NCI-H2107 (cell line): ENCODE measurements at places on chromosomes 2 and 18.
A peak's percentile ranks its signal among the peaks of the same experiment; 100 is the strongest.

GRCh38 chr2:128196026-128196425, 105.0 kb downstream of the UGGT1 start:
- DNase-seq = no peak

GRCh38 chr2:218397820-218398436, 1.7 kb upstream of the CTDSP1 start:
- no peak for DNase-seq

GRCh38 chr2:22056621-22057132, 932.9 kb downstream of the TDRD15 start:
- DNase-seq = no peak

DNA sequence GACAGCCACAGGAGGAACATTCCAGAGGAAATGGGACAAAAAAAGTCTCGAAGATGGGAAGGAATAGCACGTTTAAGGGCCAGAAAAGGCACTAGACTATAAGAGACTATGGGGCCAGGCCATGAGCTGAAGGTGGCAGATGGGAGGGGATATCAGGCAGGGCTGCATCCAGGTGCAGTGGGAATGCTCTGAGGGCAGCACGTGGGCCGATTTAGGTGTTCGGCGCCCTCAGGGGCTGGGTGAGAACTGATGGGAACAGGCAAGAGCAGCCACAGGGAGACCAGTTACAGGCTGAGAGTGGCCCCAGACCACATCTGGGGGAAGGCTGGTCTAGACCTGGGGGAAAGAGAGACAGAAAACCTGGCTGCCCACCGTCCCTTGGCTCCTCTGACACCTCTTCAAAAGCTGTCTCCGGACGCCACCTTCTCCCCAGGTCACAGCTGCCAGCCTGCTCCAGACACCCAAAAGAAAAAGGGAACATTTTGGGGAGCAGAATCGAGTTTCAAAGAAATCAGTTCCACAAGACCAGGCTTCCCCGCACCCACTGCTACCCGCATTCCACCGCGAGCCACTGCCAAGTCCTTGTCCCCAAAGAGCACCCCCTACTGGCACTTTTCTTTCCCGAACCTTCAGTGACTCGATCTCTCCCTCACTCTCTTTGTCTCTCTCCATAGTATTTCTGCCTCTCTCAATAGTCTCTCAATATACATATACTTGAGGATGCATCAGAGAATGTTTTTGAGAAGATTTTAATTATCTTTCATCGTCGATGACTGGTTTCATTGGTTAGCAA, 190.1 kb upstream of the AGAP1 start:
- DNase-seq = no peak

DNA sequence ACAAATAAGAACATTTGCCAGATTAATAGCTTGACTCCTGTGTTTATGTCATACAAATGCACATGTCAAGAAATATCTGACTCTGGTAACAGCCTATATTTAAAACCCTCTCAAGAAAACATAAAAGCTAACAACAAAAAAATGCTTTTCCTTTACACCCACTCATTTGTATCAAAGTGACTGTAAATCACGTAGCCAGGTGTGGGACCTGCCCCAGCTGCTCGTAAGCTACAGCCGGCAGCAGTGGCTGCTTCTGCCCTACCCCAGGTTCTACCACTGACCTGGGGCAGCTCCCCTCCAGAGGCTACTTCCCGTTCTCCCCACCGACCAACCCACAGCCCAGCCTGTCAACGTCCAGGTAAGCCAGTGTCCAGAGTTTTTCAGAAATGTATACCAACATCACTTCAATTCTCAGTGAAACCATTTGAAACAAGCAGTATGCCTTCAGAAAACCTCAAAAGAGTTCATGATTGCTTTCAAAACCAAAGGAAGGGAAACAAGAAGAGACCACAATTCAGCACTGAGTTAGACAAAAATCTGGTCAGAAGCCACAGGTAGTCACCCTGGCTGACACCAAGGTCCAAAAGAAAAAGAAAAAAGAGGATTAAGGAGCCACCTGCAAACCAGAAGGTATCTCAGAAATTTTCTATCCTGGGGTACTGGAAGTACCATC, 40.4 kb downstream of the KIDINS220 start:
- no peak for DNase-seq

DNA sequence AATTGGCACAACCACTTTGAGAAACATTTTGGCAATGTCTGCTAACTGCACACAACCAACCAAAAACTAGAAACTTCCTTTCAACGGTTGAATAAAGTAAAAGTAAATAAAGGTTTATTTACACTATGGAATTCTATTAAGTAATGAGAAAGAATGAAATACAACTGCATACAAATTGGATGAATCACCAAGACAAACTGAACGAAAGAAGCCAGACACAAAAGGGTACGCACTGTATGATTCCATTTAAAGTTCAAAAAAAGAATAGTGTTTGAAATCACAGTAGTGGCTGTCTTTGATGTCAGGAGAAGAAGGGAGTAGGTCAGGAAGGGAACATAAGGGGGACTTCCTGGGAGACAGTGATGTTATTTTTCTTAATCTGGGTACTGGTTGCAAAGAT, 46.5 kb upstream of the SULT1C3 start:
- DNase-seq = no peak

DNA sequence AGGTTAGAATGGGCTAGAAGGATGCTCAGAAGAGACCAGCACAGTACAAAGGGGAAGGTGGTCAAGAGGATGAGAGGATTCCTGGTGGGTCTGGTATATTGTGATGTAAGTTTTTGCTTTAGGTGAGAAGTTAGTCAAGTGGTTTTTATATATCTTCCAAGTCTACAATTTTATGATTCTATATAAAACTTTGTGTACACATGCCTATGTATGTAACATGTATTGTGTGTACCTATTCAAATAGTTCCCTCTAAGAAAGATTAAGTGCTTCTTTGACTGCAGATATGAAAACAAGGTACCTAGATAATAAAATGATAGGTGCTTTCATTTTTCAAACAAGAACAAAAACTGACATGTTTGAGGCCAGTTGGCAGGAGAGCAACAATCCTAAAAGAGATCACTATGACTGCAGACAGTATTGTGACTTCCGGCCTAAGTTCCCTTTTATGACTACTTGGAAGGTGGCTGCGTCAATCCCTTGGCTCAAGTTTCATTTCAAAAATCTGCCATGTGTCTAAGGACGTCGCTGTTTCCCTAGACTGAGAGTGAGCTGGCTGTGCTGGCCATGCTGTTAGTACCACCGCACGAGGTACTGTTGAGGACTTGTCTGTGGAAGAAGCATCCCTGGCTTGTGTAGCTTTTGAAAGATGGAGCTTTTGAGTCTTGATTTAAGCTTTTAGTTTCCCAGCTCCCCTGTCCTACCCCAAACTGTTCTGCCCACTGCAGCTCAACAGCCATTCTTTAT, 123.1 kb downstream of the PRPF40A start:
- DNase-seq = no peak

GRCh38 chr2:195671563-195671962, 14.5 kb downstream of the SLC39A10 start:
- no peak for DNase-seq

- DNase-seq = no peak
Measured at GRCh38 chr2:101041413-101041812, 39.3 kb downstream of the RPL31 start.

DNA sequence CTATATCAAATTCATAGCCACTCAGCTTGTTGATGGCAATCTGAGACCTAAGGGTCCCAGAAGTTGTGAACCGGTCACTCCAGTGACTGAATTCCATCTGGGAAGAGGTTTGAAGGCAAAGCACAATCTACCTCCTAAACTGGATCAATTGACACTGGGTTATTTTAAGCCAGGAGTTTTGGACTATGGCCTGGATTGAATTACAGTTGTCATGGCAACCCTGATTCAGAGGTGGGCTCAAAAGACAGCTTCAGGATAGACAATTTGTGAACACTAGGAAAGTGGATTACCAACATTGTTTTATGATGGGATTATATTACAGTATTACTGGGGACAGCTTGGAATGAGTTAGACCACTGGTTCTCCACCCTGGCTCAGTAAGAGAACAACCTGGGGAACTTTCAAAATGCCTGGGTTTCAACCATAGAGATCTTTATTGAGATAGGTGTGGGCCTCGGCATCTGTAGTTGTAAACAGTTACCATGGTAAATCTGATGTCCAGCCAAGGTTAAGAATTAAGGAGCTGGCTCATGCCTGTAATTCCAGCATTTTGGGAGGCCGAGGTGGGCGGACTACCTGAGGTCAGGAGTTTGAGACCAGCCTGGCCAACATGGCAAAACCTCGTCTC, 58.8 kb downstream of the MFSD6 start:
- DNase-seq = peak; percentile 30

DNA sequence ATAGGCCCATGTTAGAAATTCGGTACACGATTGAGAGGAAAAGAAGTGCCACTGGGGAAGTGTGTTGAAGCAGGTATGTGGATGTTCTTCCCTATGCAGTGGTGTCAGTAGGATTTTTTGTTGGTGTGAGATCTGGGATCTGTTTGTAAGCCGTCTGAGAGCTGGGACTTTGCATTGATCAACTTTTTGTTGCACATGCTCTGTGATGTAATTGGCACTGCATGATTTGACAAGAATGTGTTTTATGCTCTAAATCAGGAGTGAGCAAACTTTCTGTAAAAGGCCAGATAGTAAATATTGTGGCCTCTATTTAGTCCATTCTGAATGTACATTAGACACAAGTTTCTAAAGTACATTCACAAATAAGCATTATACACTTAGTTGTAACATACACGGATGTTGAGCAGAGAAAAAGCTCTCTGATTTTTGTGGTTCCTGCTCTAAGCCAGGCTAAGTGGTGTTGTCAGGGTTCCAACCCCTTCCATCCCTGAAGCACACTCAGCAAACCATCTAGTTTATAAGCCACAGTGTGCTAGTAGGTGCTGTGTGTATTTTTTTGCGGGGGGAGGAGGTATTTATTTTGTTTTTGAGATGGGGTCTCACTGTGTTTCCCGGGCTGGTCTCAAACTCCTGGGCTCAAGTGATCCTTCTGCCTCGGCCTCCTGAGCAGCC, 235.6 kb downstream of the NEDD4L start:
- DNase-seq = no peak

GRCh38 chr2:127220102-127220767, at the start of gene CYP27C1:
CYP27C1 (minus strand) TSS chr2:127220299; CDS start chr2:127220270, 29 bp downstream.
- DNase-seq = no peak

- DNase-seq = no peak
Measured at GRCh38 chr2:224523626-224524577, 61.3 kb downstream of the CUL3 start.

GRCh38 chr2:115070002-115070401, 627.6 kb downstream of the DPP10 start:
- DNase-seq = no peak

DNA sequence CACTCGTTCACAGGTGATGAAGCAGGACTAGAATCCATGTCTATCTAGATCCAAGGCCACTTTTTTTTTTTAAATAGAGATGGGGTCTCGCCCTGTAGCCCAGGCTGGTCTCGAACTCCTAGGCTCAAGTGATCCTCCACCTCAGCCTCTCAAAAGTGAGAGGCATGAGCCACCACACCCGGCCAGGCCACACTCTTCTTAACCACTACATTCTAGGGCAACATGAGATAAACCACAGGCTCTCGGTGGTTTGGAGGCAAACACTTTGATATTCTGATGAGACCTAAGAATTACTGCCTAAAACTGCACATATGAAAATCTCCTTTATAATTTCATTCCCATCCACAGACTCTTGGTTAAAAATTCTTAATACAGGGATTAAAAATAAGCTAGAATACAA, 51.8 kb downstream of the USP34 start:
- DNase-seq = no peak

- DNase-seq = no peak
Measured at GRCh38 chr2:174327841-174328113, 7.0 kb upstream of the SP9 start.

DNA sequence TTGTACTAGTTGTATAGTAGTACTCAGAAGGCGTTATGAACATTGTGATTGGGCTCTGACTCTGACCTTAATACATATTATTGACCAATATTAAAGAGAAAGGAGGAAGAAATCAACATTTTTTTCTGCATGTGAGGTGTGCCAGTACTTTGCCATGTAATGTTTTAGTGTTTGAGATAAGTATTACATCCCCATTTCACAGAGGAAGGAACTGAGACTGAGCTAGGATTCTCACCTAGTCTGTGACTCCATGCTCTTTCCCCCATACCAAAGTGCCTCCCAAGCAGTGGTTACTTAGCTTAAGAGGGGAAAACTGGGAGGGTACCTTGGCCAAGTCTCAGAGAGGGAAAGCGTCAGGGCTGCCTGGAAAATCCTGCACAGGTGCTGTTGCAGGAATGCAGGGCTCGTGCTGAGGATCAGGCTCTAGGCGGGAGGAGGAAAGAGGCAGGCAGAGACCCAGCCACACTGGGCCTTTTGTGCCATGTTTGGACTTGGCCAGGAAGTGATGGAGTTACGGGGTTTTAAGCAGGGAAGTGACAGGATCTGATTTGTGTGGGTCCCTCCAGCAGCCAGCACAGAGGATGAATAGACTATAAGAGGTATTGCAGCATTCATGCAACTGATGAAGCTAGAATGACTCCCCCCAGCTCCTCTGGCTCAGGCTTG, 1.7 kb downstream of the PNKD start:
- no peak for DNase-seq

DNA sequence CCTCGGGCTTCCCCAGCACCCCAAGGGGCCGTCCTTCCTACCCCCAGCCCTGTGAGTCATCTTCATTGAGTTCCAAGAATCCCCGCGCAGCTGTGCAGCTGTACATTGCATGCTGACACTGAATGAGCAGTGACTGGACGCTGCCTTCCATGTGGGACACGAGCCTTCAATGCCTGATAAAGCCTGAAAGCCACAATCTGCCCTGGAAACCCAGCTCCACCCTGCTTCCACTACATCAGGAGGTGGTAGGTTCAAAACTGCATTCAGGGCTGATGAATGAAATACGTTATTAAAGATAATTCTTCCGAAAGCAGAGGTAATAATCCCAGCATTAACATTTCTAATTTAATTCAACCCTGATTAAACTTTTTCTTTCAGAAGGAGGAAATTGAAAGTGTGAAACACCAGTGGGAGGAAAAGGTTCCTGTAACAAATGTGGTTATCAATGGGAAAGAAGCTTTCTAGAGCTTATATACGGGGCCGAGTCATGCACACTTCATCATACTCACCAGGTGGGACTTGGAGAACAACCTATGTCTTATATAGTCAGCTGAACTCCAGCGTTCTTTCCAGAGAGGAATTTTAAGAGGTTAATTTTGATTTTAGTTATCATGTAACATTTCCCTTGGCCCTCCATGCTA, 360.1 kb downstream of the LPIN1 start:
- DNase-seq = no peak

GRCh38 chr2:7774481-7774880, 857.3 kb downstream of the RNF144A start:
- DNase-seq = no peak

DNA sequence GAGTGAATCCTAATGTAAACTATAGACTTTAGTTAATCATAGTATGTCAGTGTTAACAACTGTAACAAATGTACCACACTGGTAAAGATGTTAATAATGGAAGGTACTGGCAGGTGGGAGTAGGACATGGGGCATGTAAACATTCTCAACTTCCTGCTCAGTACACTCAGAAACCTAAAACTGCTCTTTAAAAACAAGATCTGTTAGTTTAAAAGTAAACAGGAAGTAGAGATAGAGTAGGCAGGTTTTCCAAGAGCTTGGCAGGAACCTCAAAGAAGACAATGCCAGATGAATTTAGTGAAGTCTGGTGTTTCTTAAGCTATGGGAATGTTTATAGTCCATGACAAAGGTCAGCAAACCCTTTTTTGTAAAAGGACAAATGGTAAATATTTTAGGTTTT, 46.6 kb downstream of the CCDC138 start:
- no peak for DNase-seq
